ENCODE measurements at places on chromosomes 7 and 10.
A peak's percentile ranks its signal among the peaks of the same experiment; 100 is the strongest.

DNA sequence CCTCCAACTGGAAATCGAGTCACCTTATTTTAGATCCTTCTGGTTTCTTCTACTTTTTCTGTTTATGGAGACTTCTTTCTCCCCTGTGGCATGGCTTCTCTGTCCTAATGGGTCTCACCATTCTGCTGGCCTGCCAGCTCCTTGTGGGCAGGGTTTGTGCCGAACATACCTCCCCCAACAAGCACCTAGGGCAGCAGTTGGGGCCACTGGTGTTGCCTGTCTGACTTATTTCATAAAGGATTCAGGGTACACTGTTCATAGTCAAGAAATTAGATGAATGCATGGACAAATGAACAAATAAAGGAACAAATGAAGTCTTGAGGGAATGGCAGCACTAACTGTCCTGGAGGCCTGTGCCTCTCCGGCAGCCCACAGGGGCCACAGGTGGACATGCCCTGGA lies 55.6 kb upstream of the DOCK1 start:
- DNase-seq = no peak

DNA sequence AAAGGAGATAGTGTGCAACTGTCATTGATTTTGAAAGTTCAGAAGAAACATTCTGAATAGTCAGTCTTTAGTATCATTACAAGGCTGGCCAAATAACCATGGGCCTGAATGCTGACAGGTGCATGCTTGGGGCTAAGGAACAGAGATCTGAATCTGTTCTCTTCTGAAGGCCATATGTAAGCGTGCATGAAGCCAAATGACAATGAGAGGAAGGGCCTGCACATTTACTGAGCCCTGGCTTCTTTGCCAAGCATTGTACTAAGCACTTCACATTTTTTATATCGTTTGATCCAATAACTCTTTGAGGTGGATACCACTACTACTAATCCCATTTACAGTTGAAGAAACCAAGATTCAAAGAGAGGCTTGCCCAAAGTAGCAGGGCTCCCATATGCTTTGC lies 22.5 kb upstream of the TIAL1 start:
- no peak for DNase-seq

- peak; percentile 81 for DNase-seq
Observed at GRCh38 chr10:131477457-131478121, 166.1 kb upstream of the TCERG1L start.

DNA sequence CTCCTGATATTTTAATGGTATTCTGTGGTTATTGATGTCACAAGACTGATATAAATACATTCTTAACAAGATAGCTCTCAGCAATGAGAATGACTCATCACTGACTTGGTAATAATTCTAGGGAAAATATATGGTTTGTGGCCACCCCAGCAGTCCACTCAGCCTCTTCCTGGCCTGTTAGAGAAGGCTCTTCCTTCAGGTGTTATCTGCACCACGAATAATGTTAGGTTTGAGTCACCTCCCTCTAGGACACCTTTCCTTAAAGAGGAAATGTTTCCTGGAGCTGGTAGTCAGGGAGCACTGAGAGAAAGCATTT lies 163.3 kb downstream of the SVIL start:
- no peak for DNase-seq

DNA sequence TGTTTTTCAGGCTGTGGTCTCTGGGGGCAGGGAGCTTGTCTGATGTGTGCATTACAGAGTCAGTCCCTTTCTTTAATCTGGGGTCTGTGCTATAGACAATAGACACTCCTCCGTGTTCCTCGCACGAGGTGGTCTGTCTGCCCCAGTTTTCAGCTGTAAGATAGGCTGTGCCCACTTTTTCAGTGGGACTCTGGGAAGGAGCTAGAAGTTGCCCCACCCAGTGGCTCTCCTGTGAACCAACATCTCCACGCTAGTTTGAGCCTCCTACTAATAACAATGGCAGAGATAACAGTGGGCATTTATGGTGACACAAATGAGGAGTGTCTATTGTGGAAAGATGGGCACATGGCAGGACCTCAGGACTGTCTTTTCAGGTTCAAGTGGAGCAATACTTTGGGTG lies 44.0 kb downstream of the ADRB1 start:
- no peak for DNase-seq

- DNase-seq = no peak
Observed at GRCh38 chr7:112086496-112087254, 119.5 kb downstream of the DOCK4 start.
